Suprapubic skin (tissue), 4 donors: ENCODE measurements at places on chromosomes 12 and 14.

DNA sequence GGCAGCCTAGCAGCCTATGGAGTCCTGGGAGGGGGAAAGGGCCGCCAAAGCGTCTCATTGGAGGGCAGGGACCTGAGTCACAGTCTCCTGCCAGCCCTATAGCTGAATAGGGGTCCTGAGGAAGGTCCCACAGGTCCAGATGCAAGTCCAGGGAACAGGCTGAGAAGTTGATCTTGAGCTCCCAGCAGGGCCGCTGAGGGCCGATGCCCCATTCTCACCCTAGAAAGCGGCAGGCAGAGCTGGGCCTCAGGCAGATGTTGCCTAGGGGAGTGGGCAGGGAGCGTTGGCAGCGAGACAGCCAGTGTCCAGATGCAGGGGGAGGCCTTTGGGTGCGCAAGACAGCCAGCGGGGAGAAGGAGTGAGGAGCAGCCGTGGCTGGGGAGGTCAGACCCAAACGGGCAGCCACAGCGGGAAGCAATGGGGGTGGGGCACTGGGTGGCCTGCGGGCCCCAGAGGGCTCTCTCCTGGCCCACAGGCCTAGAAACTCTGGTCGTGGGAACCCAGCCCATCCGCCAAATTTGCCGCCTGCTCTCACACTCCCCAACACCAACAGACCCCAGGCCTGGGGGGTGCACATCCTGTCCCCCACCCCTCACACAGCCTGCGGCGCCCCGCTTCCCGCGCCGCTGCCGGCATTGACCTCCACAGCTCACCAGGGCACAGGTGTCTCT, 1.1 kb downstream of the HDAC7 start:
- no peak for DNase-seq

DNA sequence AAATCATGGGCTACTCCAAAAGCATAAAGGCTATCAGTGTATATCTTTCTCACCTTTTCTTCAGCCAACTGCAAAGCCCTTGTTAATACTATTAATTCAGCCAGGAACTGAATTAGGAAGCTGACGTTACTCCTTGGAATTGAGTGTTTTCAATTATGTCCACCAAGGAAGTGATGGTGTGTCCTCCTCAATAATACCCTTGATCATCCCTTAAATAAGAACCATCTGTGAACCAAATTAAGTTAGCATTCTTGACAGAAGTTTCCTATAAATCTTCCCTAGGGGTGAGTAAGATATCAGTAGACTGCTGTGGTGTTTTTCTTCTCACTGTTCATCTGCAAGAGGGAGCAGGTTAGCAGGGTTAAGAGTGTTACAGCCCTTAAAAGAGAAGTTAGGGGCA, 252.3 kb upstream of the AVPR1A start:
- no peak for DNase-seq

GRCh38 chr12:129696405-129696804, 207.4 kb downstream of the TMEM132D start:
- no peak for DNase-seq

- no peak for DNase-seq
Measured at GRCh38 chr12:4586500-4586899, 24.5 kb downstream of the DYRK4 start.

GRCh38 chr14:102491786-102492530, 17.6 kb downstream of the ANKRD9 start:
- DNase-seq: no peak

DNA sequence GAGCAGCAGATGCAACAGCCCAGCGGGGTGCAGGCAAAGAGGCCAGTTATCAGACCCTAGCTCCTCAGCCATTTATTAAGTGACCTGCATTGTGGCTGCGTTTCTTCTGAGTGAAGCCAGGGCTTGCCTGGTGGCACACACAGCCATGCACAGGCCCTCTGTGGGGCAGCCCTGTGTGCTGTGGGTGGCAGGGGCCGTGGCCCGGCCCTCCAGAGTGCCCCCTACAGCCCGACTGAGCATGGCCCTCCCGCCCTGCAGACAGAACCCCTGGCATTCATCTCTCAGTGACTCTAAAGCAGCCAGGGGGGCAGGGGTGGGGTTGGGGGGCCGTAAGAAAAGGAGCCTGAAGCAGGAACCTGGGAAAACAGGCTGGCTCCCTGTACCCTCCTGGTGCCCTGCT, 226.0 kb upstream of the PWP1 start:
- no peak for DNase-seq

DNA sequence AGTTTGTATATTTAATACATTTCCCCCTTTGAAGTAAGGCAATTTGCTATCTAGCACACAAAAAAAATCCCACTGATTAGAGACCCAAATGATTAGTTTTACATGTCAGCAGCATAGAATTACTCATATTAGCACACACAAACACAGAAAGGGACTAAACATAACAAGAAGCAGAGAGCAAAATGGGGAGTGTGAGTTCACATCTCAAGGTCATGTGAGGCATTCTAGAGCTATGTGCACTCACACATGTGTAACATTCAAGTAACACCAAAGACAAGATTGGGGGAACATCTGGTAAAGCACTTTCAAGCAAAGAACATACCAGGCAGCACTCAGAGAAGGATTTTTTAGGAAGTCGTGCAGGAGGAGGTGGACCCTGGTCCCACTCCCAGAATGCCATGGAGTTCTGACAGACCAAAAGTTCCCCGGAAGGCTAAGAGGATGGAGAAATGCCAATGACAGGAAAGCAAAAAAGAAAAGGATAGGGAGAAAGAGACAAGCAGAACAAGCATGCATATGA, 105.8 kb upstream of the SINHCAF start:
- DNase-seq: no peak

DNA sequence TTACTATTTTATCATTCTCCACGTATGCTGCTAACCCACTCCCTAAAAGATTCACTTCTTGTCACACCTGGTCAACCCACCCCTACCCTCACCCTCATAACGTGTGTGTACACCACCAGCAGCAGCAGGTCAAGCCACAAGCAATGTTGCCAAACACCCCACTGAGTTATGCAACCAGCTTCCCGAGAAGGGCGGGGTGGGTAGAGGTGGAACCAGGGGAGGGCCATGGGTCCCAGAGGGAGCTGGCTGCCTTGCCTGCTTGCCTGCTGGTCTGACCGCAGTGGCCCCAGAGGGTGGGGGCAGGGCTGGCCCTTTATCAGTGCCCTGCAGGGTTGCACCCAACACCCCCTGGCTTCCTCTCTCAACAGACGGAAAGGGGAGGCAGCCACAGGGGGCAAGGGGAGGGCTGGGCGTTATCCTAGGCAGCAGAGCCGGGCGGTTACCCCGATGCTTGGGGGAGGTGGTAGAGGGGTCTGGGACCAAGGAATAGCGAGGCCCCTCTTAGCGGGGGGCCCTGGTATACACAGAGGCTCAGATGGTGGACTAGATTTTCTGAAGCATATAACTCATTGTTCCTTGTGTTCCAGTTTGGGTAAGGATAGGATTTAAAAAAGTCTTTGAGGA, 3.5 kb upstream of the NFE2 start:
- peak; percentile 87 for DNase-seq

GRCh38 chr14:47040550-47040949, 389.0 kb upstream of the RPL10L start:
- DNase-seq: no peak

- no peak for DNase-seq
Measured at GRCh38 chr12:4044101-4044500, 170.9 kb upstream of the PARP11 start.
